Stimulated activated CD4-positive, alpha-beta T cell treated with anti-CD3 and anti-CD28 coated beads, Interleukin-12 subunit alpha, Interleukin-12 subunit beta, amount 100 ng/mL, for 48 hours (primary cell): ENCODE measurements at places on chromosomes 3 and 15.
A peak's percentile ranks its signal among the peaks of the same experiment; 100 is the strongest.

GRCh38 chr3:26104851-26105251 lies 315.0 kb downstream of the OXSM start:
- no peak for DNase-seq

DNA sequence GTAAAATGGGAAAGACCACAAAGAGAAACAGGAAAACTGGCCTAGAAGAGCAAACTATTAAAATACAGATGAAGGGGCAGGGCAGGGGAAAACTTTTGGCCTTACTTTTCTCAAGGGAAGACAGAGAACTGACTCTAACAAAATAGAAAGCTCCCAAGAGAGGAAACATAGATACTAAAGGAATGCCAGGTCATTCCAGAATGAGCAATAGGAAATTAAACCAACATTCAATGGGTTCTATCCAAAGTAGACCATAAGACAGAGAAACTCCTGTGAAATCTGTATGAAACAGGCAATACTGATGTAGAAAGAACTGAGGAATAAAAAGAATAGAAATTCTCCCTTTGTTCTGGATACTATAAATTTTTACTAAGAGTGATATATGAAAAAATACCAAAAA lies 491.8 kb downstream of the MECOM start:
- DNase-seq = no peak

- DNase-seq = no peak
Observed at GRCh38 chr3:32934150-32934742, 17.2 kb upstream of the CCR4 start.

DNA sequence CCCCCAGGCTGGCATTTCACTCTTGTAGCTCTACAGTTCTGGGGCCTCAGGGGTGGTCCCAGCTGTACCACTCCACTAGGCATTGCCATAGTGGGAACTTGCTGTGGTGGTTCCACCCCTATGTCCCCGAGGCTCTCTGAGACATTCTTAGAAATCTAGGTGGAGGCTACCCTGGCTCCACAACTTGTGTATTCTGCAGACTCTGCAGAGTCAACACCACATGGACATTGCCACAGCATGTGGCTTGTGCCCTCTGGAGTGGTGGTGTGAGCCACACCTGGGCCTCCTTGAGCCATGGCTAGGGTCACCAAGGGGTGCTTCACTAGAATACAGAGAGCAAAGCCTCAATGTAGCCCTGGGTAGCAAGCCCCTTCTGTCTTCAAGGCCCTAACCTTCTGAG lies 54.4 kb upstream of the STRIT1 start:
- no peak for DNase-seq

- no peak for DNase-seq
Observed at GRCh38 chr3:186152361-186152798, 43.5 kb upstream of the ETV5 start.

GRCh38 chr3:52534281-52535183 lies 875 bp upstream of the NT5DC2 start:
- DNase-seq = no peak

- DNase-seq = no peak
Observed at GRCh38 chr15:70935631-70936030, 43.0 kb downstream of the LRRC49 start.

- no peak for DNase-seq
Observed at GRCh38 chr3:25749031-25749581, 34.1 kb downstream of the NGLY1 start.

DNA sequence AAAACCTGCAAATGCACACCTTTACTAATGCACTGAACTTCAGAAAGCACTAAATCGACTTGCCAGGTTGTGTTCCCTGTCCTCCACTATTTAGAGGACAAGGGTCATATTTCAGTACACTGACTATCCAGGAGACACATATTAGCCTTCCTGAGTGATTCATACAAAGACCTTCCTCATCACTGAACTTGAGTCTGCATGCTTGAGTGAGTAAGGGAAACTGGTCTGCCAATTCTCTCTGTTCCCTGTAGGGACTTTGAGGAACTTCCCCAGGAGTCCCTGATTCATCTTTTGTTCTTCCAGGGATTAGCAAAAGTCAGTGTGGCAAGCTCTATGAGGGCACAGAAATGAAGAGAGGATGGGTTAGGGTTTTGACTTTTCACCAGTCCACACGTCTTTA lies 565.9 kb downstream of the PDCD6IP start:
- DNase-seq = no peak

DNA sequence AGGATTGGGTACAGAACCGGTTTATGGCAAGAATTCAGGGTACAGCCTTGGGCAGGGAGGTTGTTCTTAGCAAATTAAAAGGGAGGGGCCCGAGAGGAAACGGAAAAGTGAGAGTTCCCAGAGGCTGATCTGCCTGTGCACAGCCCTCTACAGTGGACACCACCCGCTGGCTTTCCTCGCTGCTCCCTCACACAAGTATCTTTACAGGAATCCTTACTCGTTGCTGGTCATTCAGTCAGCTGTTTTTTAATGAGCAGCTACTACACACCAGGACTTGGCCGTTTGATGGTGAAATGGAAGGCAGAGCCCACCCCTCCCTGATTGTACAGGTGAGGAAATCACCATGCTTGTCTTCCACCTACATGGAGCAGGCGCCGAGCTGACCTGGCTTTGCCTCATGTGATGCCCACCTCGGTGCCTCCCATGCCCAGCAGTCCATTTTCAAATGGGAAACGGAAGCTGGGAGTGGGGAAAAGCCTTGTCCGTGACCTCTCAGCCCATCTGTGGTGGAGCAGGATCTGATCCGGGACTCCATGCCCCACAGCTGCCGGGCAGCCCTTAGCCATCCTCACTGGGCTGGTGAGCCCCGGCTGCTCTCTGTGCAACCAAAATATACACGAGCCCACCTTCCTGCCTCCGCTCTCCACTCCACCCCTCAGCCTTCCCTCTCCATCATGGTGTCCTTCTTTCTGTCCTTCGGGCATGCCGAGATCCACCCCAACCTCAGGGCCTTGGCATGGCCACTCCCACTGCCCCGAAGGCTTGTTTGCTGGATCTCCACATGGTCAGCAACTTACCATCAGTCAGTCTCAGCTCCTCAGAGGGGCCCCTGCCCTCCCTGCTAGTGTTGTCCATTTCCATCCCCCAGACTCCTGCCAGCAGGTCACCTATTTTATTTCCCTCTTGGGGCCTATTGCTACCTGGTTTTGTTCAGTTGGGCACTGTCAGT lies 33.3 kb upstream of the FGD5 start:
- no peak for DNase-seq

DNA sequence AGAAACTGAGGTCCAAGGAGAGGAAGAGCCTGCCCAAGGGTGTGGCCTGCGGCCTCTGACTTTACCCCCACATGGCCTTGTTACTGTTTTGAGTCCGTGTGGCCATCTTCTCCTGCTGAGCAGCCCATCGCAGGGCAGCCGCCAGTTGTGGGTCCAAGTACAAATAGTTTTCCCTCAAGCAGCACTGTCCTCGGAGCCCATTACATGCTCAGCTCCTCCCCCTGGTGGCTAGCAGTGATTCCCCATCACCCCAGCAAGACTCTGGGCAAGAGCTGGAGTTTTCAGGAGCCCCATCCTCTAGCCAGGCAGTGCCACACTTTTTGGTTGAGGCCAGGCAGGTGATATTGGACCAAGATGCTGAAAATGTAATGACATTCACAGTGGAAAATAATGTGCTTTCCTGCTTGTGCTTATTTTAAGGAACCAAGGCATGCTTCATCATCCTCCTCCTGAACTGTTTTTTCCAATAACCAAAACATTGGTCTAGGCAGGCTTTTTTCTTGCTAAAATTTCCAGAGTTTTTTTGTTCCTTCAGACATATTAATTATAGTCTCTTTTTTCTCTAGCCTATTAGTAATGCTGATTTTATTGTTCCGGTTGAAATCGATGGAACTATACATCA lies 23.2 kb upstream of the VILL start:
- peak; percentile 58 for DNase-seq

DNA sequence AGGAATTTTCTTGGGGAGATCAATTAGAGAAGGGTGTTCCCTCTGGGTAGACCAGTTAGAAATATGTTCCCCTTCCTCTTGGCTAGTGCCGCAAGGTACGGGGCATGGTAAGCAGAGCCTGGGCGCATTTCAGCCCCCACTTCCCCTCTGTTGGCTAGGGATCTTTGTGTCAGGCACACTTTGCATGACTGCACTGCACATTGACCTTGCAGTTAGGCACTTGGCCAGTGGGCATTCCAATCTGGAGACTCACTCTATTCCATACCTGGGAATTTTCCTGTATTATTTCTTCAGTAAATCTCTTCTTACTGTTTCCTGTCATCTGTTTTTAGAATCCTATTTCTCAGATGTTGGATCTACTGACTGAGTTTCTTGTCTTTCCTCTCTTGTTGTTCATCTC lies 30.0 kb upstream of the CACNA1D start:
- no peak for DNase-seq

- DNase-seq = no peak
Observed at GRCh38 chr3:40211579-40211978, 97.9 kb upstream of the EIF1B start.

- no peak for DNase-seq
Observed at GRCh38 chr3:123663977-123664376, 79.1 kb upstream of the HACD2 start.

GRCh38 chr3:138434875-138435772 lies 708 bp downstream of the ESYT3 start:
- no peak for DNase-seq

DNA sequence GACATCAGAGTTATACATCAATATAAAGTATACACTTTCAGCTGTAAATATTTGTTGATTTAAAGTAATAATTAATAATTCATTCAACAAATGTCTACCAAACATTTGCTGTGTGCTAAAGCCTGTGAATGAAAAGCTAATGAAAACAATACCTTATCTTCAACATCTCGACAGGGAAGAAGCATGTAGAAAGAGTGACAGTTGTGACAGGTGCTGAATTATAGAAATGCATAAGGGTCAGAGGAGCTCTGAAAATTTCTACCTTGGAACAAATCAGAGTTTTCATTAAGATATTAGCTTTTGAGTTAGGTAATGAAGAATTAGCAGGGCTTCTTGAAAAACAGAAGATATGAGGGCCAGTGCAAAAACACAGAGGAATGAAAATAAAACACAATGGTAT lies 739.2 kb downstream of the VGLL3 start:
- no peak for DNase-seq

DNA sequence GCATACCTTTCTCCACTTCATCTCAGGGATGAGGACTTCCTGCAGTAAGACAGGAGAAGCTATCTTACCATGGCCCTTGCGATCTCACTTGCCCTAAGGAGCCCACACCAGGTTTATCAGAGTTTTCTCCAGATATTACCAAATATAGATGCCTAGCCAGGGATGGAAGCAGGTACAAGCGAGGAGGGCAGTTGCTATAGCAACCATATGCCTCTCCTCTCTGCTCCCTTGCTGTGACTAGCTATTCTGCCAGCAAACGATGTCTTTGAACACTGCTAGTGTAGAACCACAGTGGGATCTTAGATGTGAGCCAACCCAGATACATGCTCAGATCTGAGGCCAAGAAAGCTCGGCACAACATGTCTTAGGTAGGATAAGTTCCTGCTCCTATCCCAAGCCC lies 33.9 kb downstream of the GRAMD2A start:
- DNase-seq = no peak

DNA sequence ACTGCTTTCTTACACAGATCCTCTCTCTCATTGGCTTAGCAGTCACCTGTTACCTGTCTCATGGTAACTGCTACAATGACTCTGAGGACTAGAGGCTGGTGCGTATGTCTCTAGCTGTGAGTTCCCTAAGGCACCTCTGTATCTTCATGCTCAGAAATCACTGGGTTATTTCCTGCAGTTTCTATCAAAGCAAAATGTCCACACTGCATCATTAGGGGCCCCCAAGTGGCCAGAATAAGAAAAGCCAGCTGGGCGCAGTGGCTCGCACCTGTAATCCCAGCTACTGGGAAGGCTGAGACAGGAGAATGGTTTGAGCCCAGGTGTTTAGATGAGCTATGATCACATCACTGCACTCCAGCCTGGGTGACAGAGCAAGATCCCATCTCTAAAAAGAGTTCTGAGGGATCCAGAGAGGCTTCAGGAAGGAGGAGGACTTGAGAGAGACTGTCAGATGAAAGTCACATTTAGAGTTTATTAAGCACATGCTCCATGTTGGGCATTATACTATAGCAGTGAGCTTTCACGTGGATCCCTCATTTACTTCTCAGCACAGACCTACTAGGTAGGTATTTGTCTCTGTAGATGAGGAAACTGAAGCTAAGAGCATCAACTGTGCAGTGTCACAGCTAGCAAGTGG lies 2.3 kb upstream of the VPS18 start:
- DNase-seq = no peak

GRCh38 chr15:73383310-73384189 lies 14.8 kb upstream of the HCN4 start:
- no peak for DNase-seq

DNA sequence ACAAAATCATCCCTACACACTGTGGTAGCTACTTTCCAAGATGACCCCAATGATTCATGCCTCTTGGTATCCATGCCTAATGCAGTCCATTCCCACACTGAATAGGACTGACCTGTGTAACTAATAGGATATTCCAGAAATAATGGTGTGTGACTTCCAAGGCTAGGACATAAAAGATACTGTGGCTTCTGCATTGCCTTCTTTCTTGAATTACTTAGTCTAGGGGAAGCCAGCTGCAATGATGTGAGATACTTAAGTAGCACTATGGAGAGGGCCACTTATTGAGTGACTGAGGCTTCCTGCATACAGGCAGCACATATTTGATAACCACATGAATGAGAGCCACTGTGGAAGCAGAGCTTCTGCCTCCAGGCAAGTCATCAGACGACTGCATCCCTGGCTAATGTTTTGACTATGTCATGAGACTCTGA lies 50.1 kb downstream of the NR1I2 start:
- DNase-seq = no peak

DNA sequence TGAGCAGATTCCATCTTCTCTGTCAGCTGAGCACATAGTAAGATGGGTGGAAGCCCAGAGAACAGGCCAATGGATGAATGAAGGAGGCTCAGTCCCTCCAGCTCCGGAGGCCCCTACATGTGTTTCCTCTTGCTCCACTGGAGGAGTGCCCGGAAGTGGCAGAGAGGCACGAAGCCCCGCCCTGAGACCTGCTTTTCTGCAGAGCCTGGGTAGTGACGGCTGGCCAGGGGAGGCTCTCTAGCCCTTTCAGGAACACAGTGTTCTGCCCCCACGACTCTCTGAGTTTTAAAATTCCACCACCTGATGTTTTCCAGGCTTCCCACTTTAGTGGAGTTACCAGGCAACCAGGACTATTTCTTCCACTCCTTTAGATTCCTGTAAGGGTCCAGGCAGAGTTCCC lies 149.4 kb upstream of the SLC6A11 start:
- no peak for DNase-seq

- no peak for DNase-seq
Observed at GRCh38 chr3:189787632-189788031, 156.4 kb downstream of the TP63 start.

DNA sequence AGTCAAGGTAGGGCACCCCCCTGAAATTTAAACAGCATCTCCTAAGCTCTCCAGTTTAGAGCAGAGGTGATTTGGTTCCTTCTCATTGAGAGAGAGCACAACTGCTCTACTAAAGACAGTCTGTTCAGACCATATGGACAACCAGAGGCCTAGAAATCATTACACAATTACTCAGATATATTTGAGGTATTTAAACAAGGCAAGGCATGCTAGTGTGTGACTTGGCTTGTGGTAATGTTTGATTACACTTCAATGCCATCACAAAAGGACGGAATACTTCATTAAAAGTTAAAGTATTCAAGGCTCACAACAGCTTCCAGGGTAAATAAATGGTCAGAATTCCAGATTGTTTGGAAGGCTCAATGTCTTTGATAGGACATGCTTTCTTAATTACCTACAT lies 110.2 kb downstream of the LRTM1 start:
- DNase-seq = no peak
